Myocyte (in vitro differentiated cells): ENCODE measurements at places on chromosomes 13 and 19.

GRCh38 chr19:11699931-11700794 is 38.6 kb downstream of the ZNF823 start:
- DNase-seq, result peak; percentile 28

DNA sequence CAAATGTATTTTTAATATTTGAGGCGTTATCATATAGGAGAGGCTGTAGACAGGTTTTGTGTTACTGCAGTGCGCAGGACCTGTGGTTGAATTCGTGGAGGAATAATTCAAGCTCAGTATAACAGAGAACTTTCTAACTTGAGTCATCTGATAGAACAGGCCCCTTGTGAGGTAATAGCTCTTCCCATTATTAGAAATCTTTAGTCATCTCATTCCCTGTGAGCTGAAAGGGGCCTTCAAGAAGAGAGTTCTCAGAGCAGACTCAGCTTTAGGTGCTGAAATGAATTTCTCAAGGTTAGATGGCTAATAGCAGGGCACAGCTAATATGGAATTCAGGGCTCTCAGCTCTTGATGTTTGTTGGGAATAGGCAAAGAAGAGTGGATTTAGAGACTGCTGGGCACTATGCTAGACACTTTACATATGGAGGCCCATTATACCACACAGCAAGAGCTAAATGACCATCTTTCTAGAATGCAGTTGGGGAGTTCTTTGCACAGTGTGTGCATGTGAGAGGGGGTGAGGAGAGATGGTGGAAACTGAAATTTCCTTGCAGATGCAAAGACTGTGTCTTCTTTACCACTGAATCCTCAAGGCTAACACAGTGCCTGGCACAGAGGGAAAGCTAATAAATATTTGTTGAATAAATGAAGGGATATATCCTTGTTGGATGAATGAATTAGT is 89.5 kb downstream of the DGKH start:
- DNase-seq, result peak; percentile 13

DNA sequence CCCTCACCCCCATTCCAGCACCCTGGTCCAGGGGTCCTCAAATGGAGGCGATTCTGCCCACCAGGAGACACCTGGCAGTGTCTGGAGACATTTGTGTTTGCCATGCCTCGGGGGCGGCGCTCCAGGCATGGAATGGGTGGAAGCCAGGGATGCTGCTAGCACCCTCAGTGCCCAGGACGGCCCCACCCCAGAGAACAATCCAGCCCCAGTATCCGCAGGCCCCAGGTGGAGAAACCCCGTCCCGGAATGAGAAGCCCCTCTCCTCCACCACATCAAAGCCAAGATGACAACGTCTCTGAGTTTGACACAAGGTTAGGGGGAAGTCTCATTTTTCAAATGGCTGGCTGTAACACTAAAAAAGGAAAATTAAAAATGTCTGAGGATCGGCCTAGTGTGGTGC is 68.5 kb downstream of the INSR start:
- no peak for DNase-seq

DNA sequence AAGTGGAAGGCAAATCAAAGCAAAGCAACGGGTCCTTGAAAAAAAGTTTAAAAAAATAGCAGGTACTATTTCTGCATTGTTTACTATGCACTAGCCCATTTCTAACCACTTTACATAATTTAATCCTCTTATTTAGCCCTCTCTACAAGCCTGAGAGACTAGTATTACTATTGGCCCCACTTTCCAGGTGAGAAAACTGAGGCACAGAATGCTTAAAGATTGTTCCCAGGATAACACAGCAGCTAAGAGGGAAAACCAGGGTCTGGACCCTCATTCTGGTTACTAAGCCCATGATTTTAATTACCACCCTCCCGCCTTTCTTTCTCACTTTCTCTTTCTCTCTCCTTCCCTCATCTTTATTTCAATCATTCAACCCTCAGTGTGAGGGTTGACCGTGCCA is 5.7 kb downstream of the ZSWIM9 start:
- no peak for DNase-seq

- DNase-seq, result no peak
These were observed 105.1 kb downstream of the COG6 start for GRCh38 chr13:39760521-39760920.

- DNase-seq, result no peak
These were observed 24.9 kb downstream of the CPAMD8 start for GRCh38 chr19:17001603-17002183.

- peak; percentile 85 for DNase-seq
These were observed 4.9 kb upstream of the SMIM17 start for GRCh38 chr19:56637976-56638555.

- DNase-seq, result no peak
These were observed 21.1 kb upstream of the NPAS1 start for GRCh38 chr19:46998445-46999125.

GRCh38 chr13:50645092-50645491 is 198.4 kb downstream of the DLEU7 start:
- DNase-seq, result peak; percentile 13

GRCh38 chr13:99041337-99041736 is 63.5 kb upstream of the DOCK9 start:
- no peak for DNase-seq
